ENCODE measurements at places on chromosomes 16 and 17. TPM values are rescaled to one million over a fixed set of nuclear protein-coding genes. Genes with fewer than 3 reads are reported as not detected.

GRCh38 chr17:40903129-40903847 lies 18.2 kb upstream of the KRT20 start:
- H3K4me3 ChIP-seq: no peak overlapping the region
- peaks cover 51% of the 10 kb centered on the region for H3K4me1 ChIP-seq
- no peaks in the 10 kb centered on the region for H3K27me3 ChIP-seq
- no peaks in the 10 kb centered on the region for H3K36me3 ChIP-seq
- H3K27ac ChIP-seq: peak overlapping the region; percentile 95

GRCh38 chr16:525520-526180 lies 1.9 kb upstream of the CAPN15 start:
- no peaks in the 10 kb centered on the region for H3K27me3 ChIP-seq
- H3K4me3 ChIP-seq: peak overlapping the region; percentile 76
- no peak for DNase-seq
- no peak overlapping the region for H3K27ac ChIP-seq
- 0 out of 2 replicates have a peak, but pooled peaks cover 1% of the 10 kb centered on the region for H3K36me3 ChIP-seq

Gene ZNF750
- 0.14 TPM for total RNA-seq

DNA sequence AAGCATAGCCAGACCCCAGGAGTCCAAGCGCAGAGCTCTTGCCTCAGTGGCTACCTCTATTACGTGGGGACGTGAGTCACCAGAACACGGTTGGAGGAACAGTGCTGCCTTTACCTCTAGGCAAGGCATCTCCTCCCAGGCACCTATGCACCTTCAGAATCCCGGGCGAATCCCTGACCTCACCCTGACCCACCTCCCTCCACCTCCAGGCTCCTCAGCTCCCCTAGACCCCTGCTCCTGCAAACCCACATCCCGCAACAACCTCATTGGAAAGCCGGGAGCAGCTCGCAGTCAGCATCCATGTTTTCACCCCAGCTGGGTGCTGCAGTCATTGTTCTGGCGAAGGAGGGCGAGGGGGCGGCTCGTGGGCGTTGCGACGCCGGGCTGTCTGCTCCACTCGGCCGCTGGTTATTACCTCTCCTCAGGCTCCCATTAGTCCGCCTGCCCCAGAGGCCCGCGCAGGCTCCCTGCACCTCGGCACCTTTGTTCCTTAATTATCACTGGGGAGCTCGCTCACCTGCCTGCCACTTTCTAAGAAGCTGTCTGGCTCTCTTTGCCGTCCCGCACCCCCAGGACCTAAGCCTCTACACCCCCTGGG lies 24.6 kb upstream of the DLX4 start:
- no peak for DNase-seq
- no peaks in the 10 kb centered on the region for H3K36me3 ChIP-seq
- no peaks in the 10 kb centered on the region for H3K27me3 ChIP-seq

DNA sequence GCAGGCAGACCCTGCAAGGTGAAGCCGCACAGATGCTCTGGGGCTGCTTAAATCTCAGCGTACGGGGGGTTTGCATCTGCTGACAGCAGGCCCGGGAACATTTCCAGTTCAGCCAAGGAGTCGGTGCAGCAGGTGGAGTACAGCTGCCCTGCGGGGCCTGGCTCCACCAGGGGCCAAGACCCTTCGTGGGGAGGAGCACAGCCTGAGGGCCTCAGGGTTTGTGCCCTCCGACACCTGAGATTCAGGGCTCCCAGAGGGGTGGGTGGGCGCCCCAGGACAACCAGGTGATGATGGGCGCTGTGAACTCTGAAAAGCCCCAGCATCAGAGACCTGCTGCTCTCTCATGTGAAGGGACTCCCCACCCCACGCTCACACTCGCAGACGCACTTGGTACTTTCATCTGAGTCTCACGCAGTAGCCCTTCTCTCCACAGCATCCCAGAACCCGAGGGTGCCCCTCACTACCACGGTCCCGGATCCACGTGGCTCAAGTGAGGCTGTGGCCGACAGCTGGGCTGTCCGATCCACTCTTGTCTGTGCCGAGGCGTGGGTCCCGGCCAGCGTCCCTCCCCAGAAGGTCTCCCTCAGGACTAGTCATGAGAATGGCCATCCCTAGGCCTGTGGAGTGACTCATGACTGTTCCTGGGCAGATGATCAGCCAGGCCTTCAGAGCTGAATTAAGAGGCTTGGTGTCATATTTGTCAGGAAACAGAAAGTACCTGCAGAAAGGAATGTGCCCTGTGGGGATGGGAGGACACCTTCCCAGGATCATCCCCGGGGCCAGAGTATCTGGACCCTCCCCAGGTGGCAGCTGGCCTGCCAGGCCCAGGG lies 29.6 kb downstream of the ACSF3 start:
- H3K4me1 ChIP-seq: no peaks in the 10 kb centered on the region
- H3K36me3 ChIP-seq: peaks cover 5% of the 10 kb centered on the region
- H3K27me3 ChIP-seq: no peaks in the 10 kb centered on the region
- H3K27ac ChIP-seq: no peak overlapping the region
- H3K4me3 ChIP-seq: no peak overlapping the region

DNA sequence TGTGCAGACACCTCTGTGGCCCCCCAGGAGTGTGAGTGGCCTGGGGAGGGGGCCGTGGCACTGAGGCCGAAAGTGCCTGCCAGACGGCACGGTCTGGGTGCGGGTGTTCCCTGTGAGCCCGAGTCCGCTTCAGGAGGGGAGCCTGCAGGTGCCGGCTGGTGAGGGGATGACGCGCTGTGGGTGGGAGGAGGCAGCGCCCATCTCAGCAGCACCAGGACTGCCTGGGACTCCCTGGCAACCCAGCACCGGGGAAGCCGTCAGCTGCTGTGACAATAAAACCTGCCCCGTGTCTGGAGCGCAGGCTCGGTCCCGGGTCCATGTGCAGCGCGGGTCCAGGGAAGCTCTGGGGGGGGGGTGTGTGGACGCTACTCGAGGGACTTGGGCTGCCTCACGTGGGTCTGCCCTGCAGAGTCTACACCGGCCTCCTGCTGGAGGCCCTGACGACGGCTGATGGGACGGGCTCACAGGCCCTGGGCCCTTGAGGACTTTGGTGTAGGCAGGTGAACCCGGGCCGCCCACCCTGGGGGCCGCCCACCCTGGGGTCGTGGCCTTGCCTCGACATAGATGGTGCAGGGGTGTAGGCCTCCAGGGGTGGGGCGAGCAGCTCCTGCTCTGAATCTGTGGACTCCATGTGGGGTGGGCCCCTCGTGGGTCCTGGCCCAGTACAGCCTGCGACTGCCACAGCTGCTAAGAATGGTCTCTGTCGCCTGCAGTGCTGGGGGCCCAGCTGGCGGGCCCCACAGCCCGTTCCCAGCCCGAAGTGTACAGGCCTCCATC lies 5.9 kb upstream of the RAB40C start:
- DNase-seq: no peak
- peaks cover 3% of the 10 kb centered on the region for H3K4me1 ChIP-seq
- H3K36me3 ChIP-seq: no peaks in the 10 kb centered on the region
- no peak overlapping the region for H3K4me3 ChIP-seq

Gene PIP4K2B
- total RNA-seq: 39.6 TPM

Gene CYGB
- 1.0 TPM for total RNA-seq

Gene GNG13
- not detected for total RNA-seq

DNA sequence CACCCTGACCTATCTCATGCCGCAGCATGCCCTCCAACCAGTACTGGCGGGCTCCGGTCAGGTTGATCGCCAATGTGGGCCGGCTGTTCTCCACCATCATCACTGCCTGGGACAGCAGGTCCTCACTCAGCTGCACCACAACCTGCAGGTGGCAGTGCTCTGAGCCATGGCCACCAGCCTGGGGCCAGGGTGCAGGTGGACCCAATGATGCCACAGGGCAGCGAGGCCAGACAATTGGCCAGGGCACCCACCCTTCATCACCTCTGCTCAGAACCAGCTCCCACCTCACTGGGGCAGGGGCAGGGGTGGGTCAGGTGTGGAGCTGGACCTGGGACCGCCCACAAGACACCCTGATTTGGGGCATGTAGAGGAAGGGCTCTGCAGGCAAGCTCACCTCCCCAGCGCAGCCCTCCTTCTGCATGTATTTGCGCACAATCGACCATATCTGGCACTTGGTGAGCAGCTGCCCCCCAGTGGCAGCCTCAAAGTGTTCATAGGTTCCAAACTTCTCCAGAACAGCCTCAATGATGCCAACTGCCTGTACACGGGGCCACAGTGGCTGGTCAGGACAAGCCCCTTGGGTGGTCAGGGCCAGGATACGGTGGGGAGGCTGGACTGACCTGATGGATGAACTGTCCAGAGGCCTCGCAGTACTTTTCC lies 4.2 kb downstream of the MATCAP1 start:
- no peak overlapping the region for H3K4me3 ChIP-seq
- H3K4me1 ChIP-seq: peaks cover 16% of the 10 kb centered on the region
- no peak overlapping the region for H3K27ac ChIP-seq
- no peaks in the 10 kb centered on the region for H3K36me3 ChIP-seq
- no peaks in the 10 kb centered on the region for H3K27me3 ChIP-seq
- no peak for DNase-seq

GRCh38 chr17:73342050-73342522 lies 30.3 kb upstream of the CDC42EP4 start:
- no peaks in the 10 kb centered on the region for H3K36me3 ChIP-seq
- no peak for DNase-seq
- H3K27ac ChIP-seq: no peak overlapping the region

Gene BFAR
- total RNA-seq: 41.3 TPM

DNA sequence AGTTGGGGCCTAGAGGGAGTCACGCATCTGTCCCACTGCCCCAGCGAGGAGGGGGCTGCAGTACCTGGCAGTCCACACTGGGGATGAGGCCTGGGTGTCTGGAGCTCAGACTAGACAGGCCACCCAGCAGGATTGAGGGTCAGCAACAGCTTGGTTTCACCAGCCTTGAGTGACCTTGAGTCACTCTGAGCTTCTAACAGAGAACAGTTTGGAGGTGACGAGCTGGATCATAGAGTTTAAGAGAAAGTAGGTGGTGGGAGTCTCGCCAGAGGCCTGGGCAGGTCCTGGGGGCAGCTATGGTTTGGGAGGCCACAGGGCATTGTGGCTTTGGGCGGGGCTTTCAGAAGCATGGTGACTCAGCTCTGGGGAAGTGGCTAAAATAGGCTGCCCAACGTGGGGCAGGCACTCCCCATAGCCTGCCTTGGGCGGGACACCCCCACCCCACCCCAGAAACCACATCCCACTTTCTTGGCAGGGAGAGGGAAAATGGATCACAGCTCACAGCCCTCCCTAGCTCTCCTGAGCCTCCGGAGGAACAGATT lies 20.5 kb downstream of the CDC42EP4 start:
- H3K4me3 ChIP-seq: no peak overlapping the region
- H3K27ac ChIP-seq: peak overlapping the region; percentile 79
